ENCODE measurements at places on chromosomes 12 and 14.

- no peak for DNase-seq
Measured at GRCh38 chr12:23686095-23686494, 263.4 kb downstream of the SOX5 start.

DNA sequence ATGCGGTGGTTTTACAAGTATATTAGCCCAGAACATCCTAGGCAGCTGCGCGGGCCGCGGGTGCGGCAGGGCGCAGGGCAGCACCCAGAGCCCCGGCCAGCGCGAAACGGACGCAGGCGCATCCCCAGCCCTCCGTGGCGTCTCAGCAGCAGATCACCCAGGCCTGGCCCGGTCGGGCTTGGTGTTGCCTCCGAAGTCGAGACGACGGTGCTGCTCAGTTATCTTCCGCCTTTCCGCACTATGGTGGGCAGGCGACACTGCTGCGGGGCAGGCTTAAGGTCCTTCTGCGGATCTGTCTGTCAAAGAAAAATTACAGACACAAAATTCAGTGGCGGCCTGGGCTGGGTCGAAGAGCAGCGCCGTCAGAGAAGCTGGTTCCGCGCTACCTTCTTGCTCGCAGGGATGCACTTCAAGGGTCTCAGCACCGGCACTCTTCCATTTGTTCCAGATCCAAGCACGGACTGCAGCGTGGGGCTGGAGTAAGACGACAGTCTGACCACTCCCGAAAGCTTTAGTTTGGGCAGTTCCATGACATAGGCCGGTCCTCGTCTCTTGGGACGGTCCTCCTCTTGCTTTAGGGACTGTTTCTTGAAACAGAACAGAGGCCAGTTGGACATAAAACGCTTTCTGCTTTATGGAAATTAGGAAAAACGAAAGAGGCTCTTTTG, 75.8 kb downstream of the MOK start:
- DNase-seq = no peak

DNA sequence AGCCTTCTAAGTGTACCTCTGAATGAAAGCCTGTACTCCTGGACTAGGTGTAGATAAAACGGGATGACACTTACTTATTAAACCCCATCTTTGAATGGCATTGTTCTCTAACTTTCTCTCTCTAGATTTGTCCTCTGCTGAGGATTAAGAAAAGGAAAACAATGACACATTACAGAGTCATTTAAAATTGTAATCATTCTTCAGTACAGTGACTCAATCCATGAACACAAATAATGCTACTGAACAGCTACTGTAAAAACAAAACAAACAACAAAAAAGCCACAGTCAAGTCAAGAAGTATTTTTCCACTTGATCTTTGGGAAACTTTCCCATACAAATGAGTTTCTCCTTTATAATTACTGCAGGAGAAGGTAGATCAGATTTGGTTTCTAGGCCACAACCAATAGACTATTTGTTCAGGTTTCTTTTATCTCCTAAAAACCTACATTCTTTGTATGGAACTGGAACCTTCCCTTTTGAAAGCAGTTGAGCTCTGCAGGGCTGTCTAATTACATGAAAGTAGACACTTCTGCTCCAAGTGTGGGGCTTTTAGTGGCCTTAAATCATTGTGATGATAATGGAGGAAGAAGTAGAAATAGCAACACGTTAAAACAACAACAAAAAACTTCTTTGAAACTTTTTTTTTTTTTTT, 219.1 kb downstream of the ESR2 start:
- no peak for DNase-seq

DNA sequence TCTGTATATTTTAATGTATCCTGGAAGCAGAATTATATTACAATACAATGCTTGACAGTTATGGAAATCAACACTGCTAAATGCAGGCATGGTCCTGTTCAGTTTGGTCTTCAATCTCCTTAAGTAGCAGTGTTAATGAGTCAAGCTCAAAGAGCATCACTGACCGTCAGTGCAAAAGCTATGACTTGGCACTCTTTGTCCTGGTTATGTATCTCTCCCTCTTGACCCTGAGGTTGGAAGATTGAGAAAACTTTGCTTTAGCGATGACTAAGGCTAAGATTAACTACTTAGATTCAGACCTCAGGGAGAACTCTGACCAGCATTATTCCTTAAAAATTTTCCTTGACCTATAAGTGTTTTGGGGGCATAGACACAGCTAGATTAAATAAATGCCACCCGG, 10.9 kb downstream of the CLEC7A start:
- no peak for DNase-seq

DNA sequence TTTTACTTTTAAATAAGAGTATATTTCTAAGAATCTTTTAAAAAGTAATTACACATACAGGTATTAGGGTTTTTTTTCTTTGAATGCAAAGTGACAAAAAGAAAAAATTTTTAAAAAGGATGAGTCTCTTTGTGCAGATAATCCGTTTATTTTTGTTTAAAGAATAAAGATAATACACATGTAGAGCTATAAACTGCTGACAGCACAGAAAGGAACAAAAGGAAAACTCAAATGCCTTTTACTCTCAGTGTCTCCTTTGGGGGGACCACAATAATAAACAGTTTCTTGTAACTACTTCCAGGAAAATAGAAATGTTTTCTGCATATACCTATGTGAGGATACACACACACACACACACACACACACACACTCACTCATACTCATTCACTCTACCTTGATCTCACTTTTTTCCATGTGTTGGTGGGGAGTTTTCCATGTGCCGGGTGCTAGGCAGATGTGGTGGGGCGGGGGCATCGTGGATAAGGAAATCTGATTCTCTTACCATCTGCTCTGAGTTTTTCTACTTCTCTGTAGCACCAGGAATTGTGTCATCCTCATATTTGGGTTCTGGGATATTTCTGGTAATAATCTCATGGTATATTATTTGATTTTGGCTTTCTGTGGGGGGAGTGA, 58.1 kb downstream of the KCTD10 start:
- DNase-seq = no peak

GRCh38 chr14:96206461-96206860, 1.8 kb downstream of the BDKRB2 start:
- DNase-seq = no peak

GRCh38 chr14:34025325-34026017, 74.6 kb upstream of the EGLN3 start:
- DNase-seq = no peak

GRCh38 chr12:63930971-63931370, 86.5 kb downstream of the SRGAP1 start:
- DNase-seq = no peak

DNA sequence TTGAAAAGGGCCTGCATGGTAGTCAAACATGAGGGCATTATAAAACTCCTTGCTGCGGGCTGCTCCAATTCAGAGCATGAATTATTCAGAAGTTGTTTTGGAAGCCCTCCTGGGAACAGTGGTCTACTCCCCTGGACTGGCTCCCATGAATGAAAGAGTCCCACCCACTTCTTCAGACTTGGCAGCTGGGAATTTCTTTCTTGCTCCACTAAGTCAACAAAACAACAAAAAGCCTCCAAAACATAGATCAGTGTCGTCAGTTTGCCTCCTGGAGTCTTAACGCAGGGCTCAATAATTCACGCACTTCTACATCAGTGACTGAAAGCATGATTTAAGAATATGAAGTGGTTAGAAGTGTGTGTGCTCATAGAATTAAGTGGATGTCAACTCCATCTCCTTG, 37.9 kb downstream of the AKAP6 start:
- no peak for DNase-seq

DNA sequence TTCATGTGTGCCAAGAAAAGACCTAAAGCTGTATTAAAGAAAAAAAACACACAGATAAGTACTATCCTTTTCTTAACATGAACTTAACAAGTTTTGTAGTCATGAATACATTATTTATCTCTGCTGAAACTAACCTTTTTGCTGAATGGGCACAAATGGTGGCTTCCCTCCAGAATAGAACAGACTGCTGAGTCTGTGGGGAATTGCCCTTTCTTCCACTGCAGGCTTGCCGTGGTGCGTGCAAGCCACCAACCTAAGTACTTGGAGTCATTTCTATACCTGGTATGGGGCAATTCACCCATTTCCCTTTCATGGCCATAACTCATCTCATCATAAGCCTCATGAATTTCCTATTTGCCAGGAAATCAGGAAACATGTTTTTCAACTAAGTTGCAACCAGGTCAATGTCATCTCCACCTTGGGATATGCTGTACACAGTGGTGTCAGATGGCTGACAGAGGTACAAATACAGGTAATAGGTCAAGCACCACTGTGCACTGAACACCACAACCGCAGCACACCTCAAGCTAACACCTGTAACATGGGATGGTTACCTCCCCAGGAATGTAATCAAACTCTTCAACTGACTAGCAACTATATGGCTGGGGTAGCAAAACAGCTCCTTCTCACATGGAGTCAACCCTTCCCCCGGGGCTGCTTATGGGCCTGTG, 49.9 kb downstream of the CATSPERB start:
- no peak for DNase-seq

DNA sequence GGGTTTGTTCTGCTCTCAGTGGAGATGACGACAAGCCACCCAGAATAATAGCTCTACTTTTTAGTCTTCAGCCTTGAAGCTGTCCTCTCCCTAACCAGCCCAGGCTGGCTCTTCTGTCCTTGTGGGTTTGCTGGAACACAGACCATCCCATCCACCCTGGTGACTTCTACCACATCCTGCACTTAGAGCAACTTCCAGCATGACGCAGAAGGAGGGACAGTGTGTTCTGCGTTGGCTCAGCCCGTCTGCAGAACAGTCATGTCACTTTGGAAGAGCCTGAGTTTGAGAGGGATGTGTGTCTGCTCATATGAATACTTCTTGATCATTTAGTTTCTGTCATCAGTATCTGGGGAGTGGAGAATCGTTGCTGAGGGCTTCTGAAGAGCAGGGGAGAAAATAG, 198.0 kb downstream of the CACNA1C start:
- DNase-seq = no peak

DNA sequence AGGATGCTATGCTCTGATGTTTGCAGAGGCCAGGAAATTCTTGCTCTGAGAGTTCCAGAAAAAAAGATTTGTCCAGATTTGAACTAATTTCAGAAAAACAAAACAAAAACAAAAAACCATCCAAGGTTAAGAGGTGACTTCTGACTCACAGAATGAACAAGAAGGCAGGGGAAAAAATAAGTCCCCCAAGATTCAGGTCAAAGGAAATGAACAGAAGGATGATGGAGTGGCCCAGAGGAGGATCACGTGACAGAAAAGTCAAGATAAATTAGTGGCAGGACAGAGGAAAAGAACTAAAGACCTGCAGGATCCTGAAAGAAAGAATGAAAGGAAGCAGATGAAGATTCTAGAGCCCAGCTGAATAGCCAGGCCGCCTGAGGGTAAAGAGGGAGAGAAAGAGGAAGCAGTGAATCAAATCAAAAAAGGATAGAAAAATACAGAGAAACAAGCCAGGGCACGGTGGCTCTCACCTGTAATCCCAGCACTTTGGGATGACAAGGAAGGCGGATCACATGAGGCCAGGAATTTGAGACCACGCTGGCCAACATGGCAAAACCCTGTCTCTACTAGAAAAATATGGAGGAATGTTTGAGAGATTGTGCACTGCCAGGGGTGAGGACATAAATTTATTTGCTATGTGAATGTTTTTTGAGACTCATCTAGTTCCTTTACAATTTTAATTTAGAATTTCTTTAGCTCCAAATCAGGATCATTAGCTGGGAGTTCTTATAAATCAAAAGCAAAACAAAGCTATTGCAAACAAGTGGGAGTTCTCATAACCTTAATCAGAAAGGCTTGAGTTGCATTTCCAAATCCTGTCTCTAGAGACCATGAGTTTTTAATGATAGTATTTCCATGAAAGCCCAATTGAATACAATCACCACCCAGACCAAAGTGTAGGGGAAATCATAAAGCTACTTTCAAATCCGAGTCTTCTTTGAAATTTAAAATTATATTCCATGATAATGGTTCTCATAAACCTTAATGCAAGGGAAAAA, 217.1 kb upstream of the PLEKHG7 start:
- DNase-seq = no peak

DNA sequence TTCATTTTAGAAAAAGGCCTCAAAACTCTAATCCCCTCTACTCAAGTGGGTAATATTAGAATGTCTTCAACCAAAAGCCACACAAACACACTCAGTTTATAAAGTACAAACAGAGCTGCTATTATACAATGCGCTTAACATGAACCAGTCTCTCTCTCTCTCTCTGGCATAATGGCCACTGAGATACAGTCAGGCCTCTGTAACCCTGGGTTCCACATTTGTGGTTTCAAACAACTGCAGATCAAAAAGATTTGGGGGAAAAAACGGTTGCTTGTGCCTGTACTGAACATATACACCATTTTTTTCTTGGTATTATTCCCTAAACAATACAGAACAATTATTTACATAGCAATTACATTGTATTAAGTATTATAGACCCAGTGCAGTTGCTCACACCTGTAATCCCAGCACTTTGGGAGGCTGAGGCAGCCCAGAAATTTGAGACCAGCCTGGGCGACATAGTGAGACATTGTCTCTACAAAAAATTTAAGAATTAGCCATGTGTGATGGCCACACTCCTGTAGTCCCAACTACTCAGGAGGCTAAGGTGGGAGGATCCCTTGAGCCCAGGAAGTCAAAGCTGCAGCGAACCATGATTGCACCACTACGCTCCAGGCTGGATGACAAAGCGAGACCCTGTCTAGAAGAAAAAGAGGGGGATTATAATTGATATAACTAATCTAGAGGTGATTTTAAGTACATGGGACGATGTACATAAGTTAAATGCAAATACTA, 5.6 kb downstream of the SLC11A2 start:
- no peak for DNase-seq

Data from islet precursor cell (in vitro differentiated cells).